ENCODE measurements at places on chromosomes 1 and 21.
A peak's percentile ranks its signal among the peaks of the same experiment; 100 is the strongest.

DNA sequence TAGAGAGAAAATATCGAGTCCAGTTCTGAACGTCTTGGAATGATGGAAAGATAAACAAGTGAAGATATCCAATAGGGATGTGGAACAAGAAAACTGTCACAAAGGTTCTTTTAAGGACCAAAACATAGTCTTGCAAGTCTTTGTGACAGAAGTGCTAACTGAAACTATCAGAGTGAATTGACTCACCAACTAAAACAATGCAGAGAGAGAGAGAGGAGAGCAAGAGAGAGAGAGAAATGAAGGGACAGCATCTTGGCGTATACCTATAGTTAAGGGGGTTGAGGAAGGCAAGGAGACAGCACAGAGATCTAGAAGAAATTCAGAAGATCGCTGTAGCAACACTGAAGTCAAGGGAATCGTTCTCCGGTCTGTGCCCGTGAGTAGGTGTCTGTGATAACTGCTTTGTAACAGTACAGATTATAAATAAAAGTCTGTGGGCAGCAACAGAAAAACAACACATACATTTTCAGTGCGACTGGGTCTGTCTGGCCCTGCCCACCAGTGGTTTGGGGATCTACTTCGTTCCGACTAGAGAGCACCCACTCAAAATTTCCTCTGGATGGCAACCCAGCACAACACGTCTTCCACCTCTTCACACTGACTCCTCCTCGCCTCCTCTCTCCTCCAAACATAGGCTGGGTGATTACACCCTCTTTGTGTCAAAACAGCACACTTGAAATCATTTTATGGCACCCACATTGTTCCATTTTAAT, 4.8 kb upstream of the COA6 start:
- no peak for DNase-seq

- no peak for DNase-seq
Measured at GRCh38 chr1:87937831-87938395, 609.2 kb downstream of the LMO4 start.

DNA sequence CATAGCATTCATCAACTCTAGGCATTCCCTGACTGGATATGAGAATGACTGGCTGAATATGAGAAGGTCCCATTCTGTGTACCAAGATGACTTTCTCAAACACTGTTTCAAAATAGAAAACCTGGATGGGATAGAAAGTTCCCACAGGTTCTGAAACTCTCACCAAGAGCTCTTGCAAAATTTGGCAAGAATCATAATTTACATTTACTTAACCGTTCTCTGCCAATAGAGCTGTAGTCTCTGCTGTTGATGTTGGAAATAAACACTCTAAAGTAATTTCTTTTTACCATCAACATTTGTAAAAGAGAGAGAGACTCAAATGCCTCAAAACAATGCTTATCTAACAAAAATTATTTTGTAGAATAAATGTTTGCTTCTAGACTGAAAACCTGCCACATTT, 221.1 kb downstream of the LMO4 start:
- DNase-seq: no peak

DNA sequence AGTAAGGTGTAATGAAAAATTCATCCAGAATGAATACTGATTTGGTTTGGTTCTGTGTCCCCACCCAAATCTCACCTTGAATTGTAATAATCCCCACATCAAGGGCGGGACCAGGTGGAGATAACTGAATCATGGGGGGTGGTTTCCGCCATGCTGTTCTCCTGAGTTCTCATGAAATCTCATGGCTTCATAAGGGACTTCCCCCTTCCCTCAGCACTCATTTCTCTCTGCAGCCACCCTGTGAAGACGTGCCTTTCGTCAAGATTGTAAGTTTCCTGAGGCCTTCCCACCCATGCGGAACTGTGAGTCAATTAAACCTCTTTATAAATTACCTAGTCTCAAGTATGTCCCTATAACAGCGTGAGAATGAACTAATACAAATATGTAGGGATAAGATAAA, 5.5 kb upstream of the SYNJ1 start:
- DNase-seq: no peak

DNA sequence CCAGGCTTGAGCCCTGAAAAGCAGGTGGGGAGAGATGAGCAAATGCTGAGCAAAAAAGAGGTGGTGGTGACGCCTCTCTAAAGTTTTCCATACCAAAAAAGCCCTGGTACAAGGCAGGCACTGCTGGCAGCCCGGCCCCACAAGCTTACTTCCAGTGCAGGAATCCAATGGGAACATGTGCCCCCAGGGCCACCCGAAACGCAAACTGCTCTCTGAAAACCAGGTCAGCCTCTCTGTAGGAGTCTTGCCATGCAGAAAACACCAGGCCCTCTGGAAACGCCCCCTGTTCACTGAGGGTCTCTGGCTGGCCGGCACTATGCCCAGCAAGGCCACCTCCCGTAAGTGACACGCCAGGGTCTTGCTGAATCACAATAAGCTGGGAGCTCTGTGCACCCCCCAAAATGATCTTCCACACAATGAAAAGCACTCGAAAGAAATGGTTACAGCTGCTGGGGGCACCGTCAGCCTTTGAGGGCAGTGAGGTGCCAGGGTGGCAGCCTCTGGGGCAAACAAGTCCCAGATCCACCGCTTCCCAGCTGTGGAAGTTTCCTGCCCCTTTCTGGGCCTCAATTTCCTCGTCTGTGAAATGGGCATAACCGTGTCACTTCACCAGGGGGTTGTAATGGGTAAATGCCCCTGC, 170.5 kb downstream of the TOMM20 start:
- DNase-seq: no peak

GRCh38 chr1:162498496-162498810, 835 bp downstream of the UHMK1 start:
- peak; percentile 37 for DNase-seq

- no peak for DNase-seq
Measured at GRCh38 chr21:37865156-37865555, 51.1 kb downstream of the KCNJ6 start.

- DNase-seq: peak; percentile 73
Measured at GRCh38 chr1:214514032-214514818, 37.2 kb downstream of the PTPN14 start.

DNA sequence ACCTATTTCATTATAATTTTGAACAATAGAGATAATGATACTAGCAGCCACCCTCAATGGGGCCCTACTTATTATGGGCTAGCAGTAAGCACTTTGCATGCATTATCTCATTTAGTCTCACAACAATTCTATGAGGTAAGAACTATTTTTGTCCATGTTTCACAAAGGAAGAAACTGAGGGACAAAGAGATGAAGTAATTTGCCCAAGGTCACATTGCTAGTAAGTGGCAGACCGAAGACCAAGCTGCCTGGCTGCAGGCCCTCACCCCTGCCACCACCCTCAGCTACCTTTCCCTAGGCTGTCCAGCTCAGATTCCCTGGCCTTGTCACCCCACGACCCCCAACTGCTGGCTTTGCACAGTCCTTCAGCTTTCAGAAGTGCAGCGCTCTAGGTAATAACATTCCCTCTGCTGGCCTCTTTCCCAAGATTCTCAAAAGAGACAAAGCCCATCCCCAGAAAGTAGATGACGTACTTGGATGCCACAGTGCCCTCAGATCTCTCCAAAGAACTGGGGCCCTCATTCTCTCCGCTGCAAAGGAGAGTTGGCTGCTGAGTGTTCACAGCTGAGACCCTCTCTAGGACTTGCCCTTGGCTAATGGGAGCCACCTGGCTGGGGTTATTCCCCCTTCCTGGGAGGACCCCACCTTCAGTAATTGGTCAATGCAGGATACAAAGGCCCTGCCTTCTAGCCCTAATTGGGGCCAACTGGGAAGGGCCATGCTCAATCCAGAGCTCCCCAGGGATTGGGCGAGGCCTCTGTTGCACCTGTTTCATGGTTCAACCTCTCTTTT, 39.5 kb downstream of the IRF2BP2 start:
- no peak for DNase-seq

- DNase-seq: no peak
Measured at GRCh38 chr1:116945421-116945820, 35.7 kb downstream of the PTGFRN start.

- no peak for DNase-seq
Measured at GRCh38 chr1:207744000-207744534, 7.8 kb upstream of the CD46 start.

- DNase-seq: no peak
Measured at GRCh38 chr1:52158218-52158617, 16.3 kb downstream of the ZFYVE9 start.

GRCh38 chr21:43006874-43007208, 32.5 kb downstream of the PKNOX1 start:
- DNase-seq: no peak

DNA sequence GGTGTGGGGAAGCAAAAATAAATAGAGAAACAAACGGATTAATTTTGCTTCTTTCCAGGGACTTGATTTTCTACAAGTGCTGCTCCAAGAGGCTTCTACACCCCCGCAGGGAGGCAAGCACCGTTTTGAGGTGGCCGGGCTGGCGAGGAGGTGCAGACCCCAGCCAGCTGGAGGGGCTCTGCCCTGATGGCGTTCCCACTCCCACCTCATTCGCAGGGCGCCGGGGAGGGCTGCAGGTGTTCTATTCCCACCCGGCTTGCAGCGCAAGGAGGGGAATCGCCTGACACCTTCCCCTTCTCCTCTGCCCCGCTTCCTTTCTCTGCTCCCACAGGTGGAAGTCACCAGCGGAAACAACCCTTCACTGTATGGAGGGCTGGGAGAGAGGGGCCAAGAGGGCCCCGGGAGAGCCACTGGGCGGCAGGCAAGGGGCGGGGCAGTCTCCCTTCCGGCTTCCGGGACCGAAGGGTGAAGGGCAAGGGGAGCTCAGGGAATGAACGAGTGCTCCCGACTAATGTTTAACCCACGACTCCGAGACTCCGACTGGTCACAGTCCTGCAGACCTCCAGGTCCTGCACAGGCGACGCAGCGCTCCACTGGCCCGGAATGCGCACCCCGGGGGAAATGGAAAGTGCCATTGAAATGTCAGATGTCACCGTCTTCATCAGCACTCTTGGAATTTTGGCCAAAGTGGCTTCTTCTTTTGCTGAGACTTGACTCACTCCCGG, 29.1 kb downstream of the TEX35 start:
- no peak for DNase-seq

DNA sequence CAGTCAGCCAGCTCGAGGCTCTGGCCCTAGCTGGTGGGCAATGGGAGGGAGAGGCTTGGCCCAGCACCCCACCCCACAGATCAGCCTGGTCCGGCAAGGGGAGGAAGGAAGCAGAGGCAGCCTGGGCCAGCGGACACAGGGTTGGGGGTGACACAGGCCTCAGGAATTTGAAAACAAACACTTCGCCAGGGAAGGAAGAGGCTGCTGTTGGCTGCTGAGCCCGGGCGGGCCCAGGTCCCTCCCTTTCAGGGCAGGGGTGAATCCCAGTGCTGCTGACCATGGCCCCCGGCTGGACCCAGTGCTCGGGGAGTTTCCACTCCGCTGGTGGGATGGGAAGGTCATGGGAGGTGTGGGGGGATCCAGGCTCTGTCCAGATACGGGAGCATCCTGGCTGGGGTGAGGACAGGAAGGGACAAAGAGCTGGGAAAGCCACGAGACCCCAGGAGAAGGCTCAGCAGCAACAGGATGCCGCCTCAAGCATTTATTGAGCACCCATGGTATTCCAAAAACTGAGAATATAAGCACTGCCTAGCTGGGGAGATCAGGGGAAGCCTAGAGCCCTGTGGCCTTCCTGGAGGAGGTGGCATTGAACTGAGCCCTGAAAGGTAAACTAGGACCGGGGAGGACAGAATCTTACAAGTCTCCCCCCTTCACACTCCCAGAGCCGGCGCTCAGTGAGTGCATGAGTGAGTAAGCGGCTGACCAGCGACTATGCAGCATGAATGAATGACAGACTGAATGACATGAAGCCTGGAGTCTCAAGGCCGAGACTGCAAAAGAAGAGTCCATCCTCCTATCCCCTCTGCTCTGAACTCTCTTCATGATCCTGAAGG, 26.2 kb upstream of the EPHA2 start:
- peak; percentile 95 for DNase-seq

DNA sequence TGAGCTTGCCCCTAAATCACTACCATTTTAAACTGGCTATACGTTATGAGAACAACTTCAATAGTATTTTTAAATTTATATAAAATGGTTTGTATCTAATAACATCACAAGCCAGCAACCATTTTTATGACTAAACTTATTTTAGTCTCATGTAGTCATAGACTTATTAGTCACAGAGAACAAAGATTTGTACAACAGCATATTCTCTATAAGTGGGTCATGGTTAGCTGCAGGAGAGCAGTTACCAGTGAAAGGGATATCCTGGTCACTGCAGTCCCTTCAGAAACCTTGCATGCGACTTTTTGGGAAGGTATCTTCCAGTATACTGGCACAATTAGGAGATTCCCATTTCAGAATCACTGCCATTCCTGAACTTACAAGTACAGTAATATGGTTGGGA, 90.0 kb downstream of the HFM1 start:
- DNase-seq: no peak

DNA sequence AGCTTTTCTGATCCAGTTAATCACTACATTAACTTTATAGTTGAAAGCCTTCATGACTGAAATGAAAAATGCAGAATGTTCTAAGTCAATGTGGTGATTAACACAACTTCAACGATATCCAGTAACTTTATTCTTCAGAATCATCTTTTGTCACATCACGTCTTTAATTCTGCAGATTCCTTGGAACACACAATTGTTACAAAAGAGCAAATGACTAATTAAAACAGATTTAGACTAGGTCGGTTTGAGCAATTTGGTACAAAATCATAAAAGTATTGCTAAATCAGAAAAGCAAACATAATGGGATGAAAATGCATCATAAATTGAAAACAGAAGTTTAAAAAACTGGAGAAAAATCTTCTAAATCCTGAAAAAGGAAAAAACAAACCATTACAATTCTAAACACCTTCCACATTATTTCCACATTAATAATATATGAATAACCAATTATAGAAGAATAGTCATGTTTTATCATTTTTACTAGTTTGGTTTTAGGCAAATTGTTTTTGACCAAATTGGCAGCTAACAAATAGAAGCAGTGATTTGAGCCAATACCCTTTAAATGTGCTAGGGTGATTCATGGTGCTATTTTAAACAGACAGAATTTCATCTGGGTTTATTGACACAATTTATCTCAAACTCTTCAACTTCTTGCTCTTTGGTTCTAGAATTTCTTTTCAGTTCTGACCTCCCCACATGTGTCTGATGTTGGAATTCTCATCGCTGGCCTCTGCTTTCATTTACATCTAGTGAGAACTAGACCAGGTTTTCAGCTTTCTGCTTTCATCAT, 468.1 kb upstream of the PTBP2 start:
- peak; percentile 11 for DNase-seq

GRCh38 chr1:26889551-26890466, at the start of gene GPN2:
GPN2 (minus strand) TSS chr1:26890283; CDS start chr1:26890096, 187 bp downstream.
- DNase-seq: peak; percentile 79

GRCh38 chr1:236861560-236862218, 66.6 kb downstream of the MTR start:
- DNase-seq: peak; percentile 34

- DNase-seq: no peak
Measured at GRCh38 chr21:41578716-41579115, 70.8 kb upstream of the TMPRSS2 start.

GRCh38 chr1:103171041-103171590, 62.8 kb upstream of the COL11A1 start:
- DNase-seq: peak; percentile 58

Measured in choroid plexus epithelial cell (primary cell).